ENCODE measurements at places on chromosomes 16 and 17.
A peak's percentile ranks its signal among the peaks of the same experiment; 100 is the strongest.

GRCh38 chr16:28845293-28845692, 855 bp downstream of the TUFM start:
- peak; percentile 61 for DNase-seq

DNA sequence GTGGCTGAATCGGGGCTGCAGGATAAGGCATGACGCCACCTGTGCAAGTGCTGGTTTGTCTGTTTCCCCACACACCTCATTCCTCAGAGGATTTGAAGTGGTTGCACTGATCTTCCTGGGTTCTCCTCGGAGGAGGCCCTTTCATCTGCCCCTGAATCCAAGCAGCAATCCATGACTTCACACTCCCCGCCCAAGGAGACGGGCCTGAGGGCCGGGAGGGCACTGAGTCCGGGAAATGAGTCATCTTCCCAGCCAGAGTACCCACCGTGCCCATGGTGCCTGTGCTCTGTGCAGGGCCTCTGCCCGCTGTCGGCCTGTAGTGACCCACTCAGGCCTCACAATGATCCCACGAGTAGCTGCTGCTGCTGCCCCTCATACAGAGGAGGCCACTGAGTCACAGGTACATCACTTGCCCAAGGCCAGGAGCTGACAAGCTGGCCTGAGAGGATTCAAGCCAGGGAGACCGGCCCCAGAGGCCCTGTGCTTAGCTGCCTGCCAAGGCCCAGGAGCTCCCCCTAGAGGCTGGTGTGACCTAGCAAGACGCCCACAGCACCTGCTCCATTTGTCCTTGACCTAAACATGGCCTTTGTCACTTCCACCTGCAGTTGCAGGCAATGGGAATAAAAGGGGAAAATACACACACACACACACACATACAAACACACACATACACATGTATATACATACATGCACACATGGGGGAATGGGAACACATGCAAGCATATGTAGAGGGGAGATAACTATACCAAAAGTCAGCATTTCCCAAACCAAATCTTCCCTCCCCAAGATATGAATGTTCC, 240.0 kb downstream of the C16orf95 start:
- DNase-seq, result peak; percentile 74

DNA sequence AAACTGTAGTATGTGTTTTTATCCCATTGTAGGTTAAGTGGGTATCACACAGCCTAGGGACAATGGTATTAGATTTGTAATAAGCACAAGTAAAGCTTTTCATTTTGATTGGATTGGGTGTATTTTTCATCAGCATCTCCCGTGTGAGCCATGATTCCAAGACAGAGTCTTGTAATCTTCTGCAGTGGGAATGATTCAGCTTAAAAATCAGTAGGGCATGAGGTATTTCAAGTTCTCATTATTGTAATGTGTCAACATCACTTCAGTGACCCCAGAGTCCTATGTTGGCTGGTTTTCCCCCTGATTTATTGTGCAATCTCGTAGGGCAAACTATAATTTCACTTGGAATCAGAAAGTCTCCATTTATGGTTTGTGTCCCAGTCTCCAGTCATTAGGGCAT, 833.2 kb upstream of the RBFOX1 start:
- no peak for DNase-seq

- no peak for DNase-seq
Observed at GRCh38 chr16:56742030-56742984, 12.4 kb downstream of the NUP93 start.

DNA sequence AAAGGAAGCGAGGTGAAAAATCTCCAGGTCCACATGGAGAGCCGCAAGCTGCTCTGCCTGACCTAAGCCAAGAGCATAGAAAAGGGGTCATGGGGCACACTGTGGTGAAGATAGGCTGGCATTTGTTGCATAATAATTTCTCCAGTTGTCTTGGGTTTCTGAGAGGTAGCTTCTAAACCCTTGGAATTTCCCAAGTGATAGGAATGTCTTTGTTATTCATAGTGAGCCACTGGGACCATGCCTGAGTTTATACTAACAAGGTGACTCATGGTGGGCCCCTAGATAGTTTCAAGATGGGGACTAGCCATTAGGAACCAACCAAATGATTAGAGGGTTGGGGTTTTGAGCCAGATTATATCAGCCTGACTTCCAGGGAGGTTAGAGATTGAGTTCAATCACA, 25.6 kb downstream of the SOST start:
- DNase-seq, result no peak

- peak; percentile 76 for DNase-seq
Observed at GRCh38 chr17:10226930-10227695, 28.7 kb upstream of the GAS7 start.

DNA sequence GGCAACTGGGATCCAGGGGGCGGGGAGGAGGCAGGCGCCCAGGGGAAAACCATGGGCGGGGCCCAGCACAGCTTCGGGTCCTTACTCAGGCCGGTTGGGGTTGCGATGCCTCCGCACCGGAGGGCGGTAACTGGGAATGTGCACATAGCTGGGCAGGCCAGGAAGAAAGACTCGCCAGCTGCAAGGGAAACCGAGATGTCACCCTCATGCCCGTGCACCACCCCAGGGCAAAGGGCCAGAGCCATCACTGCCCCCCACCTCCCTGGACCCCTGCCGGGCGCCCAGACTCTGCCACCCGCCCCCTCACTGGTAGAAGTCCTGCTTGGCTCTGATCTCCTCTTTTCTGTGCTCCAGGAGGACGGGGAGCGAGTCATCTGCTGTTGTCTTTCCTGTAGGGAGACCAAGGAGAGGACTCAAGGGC, 6.7 kb downstream of the ALOX12B start:
- no peak for DNase-seq
